ENCODE measurements at places on chromosomes 7 and 10.

- no peak for DNase-seq
Measured at GRCh38 chr10:16116404-16117304, 256.3 kb upstream of the MINDY3 start.

- DNase-seq: no peak
Measured at GRCh38 chr10:6657196-6657595, 77.1 kb upstream of the PRKCQ start.

GRCh38 chr7:2892549-2892948 lies 48.4 kb upstream of the GNA12 start:
- no peak for DNase-seq

DNA sequence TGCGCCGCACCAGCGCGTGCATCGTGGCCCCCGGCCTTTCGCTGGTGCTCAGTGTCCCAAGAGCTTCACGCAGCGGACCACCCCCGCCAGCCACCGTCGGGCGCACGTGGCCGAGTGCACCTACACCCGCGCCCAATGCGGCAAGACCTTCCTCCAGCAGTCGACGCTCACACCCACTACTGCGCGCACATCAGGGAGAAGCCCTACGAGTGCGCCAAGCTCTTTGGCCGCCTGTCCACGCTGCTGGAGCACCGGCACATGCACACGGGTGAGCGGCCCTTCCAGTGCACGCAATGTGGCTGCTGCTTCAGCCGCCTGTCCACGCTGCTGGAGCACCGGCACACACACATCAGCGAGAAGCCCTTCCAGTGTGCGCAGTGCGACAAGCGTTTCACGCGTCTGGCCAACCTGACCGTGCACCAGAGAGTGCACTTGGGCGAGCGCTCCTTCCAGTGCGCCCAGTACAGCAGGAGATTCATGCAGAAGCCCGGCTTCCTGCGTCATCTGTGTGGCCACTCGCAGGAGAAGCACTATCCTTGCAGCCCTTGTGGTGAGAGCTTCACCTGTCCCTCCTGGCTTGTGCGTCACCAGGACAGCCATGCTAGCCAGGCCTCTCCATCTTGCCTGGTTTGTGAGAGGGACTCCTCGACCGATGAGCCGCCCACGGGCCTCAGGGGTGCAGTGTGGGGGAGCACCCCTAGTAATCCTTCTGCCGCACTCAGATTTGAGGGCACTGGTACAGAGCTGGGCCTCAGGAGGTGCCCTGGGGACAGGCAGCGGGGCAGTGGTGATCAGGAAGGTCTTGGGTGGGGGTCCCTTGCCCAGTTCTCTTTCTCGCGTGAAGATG lies 32.9 kb downstream of the ZNF783 start:
- DNase-seq: no peak

DNA sequence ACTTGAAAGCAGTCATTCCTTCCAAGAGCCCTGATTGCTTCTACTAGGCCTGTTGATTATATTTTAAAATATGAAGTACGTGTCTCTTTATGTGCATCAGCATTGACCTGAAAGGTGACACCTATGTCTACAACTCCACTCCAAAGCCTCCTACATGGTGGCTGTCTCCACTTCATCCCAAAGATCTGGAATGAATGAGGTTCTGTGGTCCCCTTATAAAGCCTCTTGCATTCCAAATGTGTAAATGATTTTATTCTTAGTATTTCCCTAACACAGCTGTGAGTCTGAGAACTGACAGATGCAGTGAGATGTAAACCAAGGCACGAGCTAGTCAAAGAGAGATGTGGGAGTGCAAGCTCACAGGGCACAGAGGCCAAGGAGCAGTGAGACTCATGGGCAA lies 176.0 kb upstream of the SVIL start:
- no peak for DNase-seq

DNA sequence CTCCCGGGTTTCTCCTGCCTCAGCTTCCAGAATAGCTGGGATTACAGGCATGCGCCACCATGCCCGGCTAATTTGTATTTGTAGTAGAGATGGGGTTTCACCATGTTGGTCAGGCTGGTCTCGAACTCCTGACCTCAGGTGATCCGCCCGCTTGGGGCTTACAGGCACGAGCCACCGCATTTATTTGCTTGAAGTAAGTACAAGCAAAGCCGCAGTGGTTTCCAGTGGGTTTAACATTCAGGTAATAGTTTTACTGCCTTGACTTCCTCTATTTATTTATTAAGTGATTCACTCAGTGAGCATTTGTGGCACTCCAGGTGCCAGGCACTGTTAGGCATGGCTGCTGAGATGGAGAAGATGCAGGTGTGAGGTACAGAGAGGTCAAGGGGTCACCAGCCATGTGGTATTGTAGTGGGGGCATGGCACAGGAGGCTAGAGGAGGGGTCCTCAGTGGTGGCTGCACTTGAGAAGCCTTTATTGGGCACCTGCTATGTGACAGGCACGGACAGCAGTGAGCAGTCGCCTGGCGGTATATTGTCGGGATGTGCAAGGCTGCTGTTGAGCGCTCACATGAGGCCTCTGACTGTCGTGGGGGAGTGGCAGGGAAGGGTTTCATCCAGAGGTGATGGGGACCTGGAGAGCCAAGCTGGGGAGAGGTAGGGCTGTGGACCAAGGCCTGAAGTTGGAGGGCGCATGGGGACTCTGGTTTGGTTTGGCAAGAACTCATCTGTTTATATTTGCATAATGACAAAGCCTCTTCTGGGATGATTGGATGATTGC lies 54.9 kb downstream of the DOCK1 start:
- DNase-seq: no peak

DNA sequence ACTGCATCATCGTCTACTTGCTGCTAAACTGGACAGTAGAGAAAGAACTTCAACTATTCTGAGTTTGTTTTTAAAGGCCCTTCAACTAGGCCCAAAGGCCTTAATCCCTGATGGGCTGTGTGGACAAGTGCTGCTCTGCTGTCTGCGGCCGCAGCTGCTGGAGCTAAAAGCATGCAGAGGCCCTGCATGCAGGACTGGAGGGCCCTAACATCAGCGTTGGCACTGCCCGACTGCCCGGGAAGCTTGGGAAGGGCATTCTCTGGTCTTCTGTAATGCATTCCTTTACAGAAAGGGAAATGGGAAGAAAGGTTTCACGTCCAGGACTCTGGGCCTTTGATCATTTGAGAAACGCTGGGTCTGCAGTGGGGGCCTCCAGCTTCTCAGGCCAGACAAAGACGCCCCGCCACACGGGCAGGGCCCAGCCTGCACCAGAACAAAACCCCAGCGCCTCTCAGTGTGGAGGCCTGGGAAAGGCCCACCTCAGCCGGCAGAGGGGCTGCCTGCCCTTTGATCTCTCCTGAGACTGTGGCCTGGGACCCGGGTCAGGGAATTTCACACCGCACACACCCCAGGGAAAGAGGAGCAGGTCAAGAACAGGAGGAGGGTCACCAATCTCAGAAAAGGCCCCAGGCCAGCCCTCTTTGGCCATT lies 229.3 kb downstream of the DNAJB6 start:
- no peak for DNase-seq

- peak; percentile 93 for DNase-seq
Measured at GRCh38 chr10:30359373-30360206, 10.5 kb upstream of the MTPAP start.

DNA sequence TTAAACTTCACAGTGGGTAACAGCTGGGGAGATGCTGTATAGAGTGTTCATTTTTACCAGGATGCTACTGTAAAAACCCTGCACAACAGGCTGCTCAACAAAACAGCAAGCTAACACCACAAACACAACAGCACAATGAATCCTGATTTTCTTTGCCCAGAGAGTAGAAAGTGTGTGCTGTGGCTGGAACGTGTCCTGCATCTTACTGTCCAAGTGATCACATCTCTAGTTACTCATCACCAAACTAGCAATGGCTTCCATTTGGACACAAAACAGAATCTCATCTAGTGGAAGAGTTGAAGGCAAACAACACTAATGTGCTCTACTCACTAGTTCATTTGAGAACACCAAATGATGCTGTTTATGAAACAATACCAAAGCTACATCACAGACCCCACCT lies 121.2 kb downstream of the SLC25A13 start:
- DNase-seq: no peak

DNA sequence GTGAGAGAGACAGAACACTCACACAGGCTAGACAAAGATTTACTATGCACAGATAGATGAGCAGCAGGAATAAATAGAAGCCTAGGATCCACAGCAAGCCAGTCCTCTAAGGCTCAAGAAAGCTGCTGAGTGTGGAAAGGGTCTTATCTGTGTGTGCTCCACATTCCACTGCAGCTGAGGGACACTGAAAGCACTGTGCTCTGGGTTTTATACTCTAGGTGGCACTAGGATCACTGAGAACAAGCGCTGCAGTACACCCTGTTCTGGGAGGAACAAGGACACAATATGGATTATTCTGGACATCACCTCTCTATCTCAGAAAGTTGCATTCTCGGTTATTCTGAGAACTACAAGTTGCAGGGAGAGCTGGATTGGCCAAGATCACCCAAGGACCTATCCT lies 4.9 kb upstream of the KLHL7 start:
- peak; percentile 39 for DNase-seq

- no peak for DNase-seq
Measured at GRCh38 chr10:61890881-61891409, 10.6 kb upstream of the ARID5B start.

GRCh38 chr10:8337332-8337651 lies 282.8 kb downstream of the GATA3 start:
- DNase-seq: peak; percentile 44

- no peak for DNase-seq
Measured at GRCh38 chr10:73983096-73984047, 14.5 kb upstream of the VCL start.

- no peak for DNase-seq
Measured at GRCh38 chr10:93807371-93807770, 49.6 kb downstream of the LGI1 start.

- peak; percentile 43 for DNase-seq
Measured at GRCh38 chr7:46512891-46513413, 591.9 kb upstream of the IGFBP3 start.

DNA sequence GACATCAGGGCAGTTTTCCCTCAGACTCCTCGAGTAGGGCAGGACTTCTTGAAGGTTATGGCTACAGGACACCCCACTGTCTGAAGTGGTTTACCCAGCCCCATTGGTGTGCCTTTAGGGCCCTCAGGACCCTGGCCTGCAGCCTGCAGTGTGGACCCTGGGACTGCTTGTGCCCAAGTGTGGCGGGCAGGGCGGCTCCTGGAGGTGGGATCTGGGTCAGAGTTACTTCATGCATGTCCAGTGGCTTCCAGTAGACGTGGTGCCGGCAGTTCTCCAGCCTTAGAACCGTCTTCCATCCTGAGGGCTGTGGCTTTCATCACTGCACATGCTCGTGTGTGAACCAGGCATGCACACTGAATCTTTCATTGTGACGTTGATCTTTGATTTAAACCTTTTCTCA lies 16.7 kb downstream of the EIF3B start:
- DNase-seq: no peak

DNA sequence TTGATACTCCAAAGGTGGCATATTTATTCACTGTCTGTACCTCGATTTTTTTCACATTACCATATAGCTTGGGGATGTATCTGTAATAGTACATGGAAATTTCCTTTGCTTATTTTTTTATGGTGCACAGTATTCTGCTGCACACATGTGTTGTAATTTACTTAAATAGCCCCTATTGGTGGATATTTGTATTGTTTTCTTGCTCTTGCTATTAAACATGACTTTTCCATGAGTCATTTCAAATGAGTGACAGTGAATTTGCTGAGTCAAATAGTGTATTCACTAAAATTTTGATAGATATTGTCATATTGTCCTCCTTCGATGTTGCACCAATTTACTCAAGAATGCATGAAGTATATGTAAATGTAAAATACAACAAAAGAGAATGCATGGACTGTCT lies 122.7 kb upstream of the STEAP4 start:
- no peak for DNase-seq

- no peak for DNase-seq
Measured at GRCh38 chr10:80487421-80487785, 33.3 kb downstream of the TSPAN14 start.

- no peak for DNase-seq
Measured at GRCh38 chr7:141354251-141354650, 197.0 kb upstream of the AGK start.

DNA sequence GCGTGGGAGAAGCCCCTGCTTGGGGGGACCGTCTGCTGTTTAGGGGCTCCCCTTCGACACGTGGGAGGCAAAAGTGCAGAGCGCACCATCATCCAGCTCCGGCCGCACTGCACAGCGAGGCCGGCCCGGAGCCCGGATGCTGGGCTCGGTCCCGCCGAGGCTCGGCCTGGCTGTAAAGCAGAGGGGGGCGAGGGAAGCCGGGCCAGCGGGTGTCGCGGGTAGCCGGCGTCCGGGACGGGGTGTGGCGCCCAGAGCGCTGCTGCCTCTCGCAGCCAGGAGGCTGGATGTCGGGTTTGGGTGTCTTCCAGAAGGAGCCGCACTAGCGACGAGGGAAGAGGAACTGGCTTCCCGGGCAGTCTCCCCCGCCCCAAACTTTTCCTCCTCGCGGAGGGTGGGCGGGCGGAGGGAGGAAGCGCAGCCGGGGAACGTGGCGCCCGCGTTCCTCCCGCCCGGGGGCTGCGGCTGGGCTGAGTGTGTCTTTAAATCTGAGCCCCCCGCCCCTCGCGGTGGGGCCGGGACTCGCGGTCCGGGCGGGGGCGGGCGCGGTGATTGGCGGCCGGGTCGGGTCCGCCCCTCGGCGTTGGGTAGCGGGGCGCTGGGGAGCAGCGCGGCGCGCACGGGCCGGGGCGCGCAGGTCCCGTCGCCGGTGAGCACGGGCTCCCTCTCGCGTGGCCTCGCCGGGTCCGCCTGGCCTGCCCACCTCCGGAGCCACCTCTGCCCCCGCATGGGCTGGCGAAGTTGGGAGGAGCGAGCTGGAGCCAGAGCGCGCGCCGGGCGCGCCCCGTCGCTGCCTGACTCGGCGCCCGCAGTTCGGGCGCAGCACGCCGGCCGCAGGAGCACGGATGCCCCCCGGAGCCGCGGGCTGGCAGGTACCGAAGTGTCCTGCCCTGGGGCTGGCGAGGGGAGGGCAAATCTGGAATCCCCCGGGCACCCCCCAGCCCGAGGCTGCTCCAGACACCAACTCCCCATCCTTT lies at the start of gene PALD1:
TSS of gene PALD1 (plus strand) at position 577 of the 974 bp plus-strand sequence. CDS start 47,185 bp downstream, outside the sequence.
- DNase-seq: peak; percentile 82

DNA sequence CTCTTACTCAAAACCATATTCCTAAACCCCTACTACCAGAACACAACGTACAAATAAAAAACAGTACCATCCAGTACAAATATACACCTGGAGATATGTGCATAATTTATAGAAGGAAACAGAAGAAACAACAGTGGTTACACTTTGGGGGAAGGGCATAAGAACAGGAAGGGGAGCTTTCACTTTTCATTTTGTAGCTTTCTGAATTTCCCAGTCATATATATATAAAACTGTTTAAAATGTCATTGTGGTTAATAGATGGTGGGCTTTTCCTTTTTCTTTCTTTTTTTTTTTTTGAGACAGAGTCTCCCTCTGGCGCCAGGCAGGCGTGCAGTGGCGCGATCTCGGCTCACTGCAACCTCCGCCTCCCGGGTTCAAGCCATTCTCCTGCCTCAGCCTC lies 47.2 kb downstream of the MALSU1 start:
- DNase-seq: no peak

DNA sequence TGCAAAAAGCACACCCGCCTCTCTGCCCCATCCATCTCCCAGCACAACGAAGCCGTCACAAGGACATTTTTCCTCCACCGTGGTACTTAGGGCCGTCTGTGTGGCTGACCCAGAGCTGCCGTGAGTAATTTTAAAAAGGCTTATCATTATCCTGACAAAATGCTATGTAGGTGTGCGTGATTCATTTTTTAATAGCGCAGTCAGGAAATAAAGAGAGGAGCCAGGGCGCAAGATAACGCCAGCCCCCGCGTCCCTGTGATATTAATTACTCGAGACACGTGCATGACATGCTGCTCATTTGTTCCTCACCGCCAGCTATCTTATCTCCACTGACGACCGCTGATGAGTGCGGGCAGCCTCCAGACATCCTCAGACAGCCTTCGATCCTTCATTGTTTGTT lies 332.7 kb upstream of the PFKP start:
- no peak for DNase-seq
